Hippocampal formation (tissue), 2 donors: ENCODE measurements at places on chromosomes 2 and 18.

DNA sequence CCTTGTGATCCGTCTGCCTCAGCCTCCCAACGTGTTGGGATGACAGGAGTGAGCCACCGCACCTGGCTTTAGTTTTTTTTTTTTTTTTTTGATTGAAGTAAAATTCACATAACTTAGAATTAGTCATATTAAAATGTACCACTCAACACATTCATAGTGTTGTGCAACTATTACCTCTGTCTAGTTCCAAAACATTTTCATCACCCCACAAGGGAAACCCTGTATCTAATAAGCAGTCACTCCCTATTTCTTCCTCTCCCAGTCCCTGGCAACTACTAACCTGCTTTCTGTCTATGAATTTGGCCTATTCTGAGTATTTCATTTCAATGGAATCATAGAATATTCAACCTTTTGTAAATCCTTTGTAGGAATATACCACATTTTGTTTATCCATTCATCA lies 123.9 kb upstream of the FAM117B start:
- DNase-seq = no peak

DNA sequence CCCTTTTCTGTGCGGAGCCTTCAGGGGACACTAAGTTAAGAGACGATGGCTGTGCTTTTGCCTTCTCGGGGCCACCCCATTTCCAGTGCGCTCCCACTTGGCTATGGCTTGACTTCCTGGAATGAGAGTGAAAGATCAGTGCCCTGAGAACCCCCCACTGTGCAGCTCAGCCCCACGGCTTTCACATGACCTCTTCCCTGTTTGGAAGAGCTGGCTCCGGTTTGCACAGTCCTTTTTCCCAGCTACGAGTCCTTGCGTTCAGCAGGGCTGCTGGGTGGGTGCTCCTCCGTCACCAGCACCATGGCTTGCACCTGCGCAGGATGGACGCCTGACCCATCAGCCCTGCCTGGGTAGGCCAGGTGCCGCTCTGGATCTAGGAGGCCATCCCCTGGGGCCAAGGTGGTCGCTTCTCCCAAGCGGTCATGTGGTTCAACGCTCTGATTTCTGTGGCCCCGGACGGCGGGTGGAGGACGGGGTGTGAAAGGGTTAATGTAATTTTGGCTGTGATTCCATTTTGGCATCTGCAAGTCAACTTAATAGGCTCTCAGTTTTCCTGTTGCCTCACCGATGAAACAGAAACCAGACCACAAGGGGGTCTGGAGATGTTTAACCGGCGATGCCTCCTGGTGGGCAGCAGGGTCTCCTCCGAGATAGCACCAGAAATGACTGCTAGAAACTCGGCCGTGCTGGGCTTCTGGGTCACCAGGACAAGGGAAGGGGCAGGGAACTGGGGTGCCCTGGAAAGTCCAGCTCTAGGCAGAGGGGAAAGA lies 113.1 kb upstream of the HAAO start:
- DNase-seq = no peak

GRCh38 chr2:123864416-123864815 lies 160.7 kb upstream of the CNTNAP5 start:
- no peak for DNase-seq

DNA sequence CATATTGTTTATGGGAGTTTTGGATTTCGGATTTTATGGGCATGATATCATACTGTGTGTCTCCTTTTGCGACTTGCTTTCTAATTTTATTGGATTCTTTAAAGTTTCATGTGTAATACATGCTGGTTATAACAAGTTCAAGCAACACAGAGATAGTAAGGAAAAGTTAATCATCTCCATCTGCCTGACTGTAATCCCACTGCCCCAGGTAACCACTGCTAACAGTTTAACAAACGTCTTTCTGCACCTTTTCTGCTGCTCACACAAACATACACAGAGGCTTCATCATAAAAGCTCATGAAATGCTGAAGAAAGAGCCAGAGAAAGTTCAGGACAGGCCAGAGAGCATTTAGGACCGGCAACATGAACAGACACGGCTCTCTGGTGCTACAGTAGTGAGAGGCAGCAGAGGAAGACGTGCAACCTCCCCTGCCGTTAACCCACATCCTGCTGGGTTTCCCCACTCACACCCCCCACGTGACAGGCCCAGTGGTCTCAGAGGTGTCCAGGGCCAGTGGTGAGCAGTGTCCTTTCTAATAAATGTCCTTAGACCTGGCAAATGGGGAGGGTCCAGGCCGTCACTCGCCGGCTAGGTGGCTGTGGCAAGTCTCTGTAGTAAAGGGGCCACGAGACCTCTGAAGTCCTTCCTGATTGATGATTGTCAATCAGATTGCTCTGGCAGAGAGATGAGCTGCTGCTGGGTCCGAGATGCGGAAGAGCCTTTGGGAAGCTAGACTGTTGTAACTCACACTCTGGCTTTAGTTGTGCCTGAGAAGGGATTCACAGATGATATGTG lies 43.0 kb upstream of the SLC1A4 start:
- DNase-seq = peak; percentile 34

- peak; percentile 19 for DNase-seq
These were observed 28.9 kb upstream of the ACTR2 start for GRCh38 chr2:65198737-65199136.

DNA sequence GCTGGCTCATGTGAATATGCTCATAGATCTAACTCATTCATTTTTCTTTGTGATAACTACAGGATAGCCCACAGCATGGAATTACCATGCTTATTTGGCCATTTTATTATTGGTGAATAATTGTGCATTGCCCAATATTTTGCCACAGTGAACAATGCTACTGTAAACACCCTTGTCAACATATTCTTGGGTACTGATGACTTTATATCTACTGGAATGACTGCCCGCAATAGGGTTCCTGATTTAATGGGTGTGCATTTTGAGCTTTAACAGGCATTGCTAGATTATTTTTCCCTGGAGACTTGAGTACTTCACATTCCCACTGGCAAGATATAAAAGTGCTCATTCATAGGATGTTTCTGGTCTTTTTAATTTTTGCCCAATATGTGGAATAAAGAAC lies 42.7 kb upstream of the EVA1A start:
- DNase-seq = no peak

DNA sequence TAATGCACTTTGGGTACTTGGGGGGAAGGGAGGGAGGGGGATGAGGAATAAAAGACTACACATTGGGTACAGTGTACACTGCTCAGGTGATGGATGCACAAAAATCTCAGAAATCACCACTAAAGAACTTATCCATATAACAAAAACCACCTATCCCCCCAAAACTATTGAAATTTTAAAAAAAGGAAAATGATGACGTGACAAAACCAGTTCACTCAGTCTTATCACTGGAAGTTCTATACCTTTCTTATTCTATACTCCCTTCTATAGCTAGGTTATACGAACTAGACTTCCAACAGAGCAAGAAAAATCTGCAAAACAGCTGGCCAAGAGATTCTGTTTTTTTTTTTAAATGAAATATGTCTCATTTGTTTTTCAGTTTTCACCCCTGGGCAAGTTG lies 20.8 kb downstream of the DYNAP start:
- DNase-seq = no peak

GRCh38 chr2:85523062-85523902 lies 15.7 kb upstream of the MAT2A start:
- DNase-seq = no peak

DNA sequence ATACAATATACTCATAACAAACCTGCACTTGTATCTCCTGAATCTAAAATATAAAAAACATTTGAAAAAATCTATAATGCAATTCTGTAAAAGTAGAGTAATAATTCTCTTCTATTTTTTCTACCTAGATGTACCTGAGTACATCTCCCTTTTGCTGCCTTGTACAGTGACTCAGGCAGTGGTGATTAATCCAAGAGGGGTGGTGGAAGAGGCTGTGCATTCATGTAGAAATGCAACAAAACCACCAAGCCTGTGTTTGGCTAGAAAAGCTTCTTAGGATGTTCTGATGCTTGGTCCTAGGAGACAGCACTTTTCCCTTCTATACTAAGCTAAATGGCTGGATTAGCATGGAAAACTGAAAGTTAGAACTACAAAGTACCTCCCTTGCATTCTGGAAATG lies 245.8 kb downstream of the DPP10 start:
- no peak for DNase-seq

- DNase-seq = no peak
These were observed 288.2 kb downstream of the IKZF2 start for GRCh38 chr2:212863185-212863588.

DNA sequence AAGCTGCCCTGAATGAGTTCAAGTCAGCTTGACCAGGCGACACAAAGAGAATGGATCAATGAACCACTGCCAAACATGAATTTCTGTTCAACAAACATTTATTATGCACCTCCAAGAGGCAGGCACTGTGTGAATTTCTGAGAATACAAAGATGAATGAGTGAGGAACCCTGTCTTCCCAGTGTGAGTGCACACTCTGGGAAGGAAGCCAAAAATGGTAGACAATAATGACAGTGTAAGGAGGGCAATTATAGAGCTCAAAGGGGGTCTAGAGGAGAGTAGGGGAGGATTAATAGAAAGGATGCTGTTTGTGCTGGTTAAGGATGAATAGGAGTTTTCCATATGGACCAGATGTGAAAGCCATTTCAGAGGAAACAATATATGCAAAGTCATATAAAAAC lies 213.4 kb downstream of the DCC start:
- no peak for DNase-seq

DNA sequence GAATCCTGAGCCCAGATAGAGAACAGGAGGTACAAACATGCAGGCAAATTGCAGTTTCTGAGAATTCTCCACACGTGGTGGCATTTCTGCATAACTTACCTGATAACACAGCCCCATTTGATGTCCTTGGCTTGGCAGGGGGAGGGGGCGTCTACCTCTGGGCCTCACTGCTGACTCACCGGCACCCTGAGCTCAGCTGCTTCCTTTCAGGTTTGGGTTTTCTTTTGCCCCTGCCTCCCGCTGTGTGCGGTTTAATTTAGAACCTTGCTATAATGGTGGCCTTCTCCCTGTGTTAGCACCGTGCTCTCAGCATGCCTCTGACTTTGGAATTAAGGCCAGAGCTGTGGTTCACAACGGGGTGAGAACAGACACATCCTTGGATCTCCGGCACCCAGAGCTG lies 4.4 kb downstream of the CTIF start:
- DNase-seq = no peak

- DNase-seq = no peak
These were observed 14.9 kb downstream of the FBLN7 start for GRCh38 chr2:112153179-112153490.

GRCh38 chr18:23330423-23330822 lies 122.7 kb upstream of the RIOK3 start:
- DNase-seq = no peak

- no peak for DNase-seq
These were observed 33.2 kb downstream of the CDH2 start for GRCh38 chr18:28143725-28144124.

DNA sequence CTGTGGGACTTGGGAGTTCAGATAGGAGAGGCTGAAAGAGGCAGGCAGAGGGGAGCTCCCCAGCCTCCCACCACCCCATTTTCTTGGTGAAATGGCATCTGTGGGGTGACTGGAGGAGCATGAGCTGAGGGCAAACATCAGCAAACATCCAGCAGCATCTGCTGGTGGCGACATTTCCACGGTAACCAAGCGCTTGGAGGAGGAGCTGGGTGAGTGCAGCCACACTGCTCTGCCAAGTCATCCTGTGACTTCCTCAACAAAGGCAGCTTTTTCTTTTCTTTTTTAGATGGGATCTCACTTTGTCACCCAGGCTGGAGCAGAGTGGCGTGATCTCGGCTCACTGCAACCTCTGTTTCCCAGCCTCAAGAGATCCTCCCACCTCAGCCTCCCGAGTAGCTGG lies 5.6 kb downstream of the TXNL4A start:
- DNase-seq = peak; percentile 62

DNA sequence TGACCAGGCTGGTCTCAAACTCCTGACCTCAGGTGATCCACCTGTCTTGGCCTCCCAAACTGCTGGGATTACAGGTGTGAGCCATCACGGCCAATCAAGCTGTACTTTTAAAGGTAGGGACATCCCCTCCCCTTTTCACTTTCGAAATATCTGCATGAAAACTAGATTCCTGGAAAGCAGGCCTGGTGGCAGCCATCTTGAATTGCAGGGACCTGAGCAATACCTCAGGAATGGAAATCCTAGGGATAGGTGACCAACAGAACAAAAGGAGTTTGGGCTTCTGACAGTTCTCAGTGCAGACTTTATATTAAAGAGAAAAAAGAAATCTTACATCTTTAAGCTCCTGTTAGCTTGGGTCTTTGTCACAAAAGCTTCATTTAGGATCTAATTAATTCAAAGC lies 62.6 kb downstream of the KLF7 start:
- DNase-seq = no peak

DNA sequence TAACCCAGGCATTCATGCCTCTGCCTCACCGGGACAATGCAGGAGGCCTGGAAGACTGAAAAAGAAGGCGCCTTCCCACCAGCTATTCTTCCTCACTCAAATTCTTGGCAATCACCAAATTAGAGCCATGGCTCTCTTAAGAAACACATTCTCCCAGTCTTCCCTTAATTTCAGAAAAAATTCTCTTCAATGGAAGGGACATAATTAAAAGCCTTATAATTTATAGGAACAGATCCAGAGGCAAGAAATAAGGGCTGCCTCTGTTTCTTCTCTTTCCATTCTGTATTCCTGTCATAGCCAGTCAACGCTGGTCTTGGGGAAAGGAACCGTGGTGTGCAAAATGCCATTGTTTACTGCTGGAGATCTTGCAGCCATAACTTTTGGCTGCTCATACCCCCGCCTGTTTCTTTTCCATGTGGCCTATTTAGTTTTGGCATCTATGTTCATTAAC lies 32.8 kb downstream of the DTNA start:
- DNase-seq = no peak

GRCh38 chr18:34915046-34915445 lies 126.2 kb upstream of the MAPRE2 start:
- no peak for DNase-seq

DNA sequence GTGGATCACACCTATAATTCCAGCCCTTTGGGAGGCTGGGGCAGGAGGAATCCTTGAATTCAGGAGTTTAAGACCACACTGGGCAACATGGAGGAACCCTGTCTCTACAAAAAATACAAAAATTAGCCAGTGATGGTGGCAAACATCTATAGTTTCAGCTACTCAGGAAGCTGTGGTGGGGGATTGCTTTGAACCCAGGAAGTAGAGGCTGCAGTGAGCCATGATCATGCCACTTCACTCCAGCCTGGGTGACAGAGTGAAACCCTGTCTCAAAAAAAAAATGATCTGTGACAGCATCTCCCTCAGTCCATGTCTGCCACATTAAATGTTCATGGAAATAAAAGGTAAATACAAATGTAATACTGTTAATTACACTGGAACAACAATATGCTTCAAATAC lies 121.4 kb upstream of the COL5A2 start:
- DNase-seq = no peak

GRCh38 chr2:196233805-196234475 lies 62.6 kb upstream of the STK17B start:
- no peak for DNase-seq
